Activated CD8-positive, alpha-beta memory T cell treated with anti-CD3 and anti-CD28 coated beads for 1 hour (primary cell): ENCODE measurements at places on chromosomes 4 and X.

- no peak for DNase-seq
These were observed 306.1 kb downstream of the FBXW7 start for GRCh38 chr4:152229782-152230289.

DNA sequence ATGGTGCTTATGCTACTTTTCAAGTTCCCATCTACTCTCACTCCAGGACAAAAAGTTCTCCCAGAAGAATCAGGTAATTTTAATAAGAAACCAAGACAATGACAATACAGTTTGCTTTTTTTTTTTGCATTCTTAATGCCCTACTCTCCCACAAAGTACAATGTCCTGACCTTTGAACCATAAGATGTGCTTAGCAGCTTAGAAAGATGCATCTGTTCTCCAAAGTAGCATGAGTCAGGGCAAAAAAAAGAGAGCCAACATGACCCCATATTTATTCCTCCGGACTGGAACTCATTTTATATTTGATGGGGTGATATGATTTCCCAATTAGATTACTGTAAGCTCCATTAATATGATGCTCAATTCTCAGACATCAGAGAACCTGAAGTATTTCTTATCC, 16.5 kb upstream of the PDCL2 start:
- no peak for DNase-seq

DNA sequence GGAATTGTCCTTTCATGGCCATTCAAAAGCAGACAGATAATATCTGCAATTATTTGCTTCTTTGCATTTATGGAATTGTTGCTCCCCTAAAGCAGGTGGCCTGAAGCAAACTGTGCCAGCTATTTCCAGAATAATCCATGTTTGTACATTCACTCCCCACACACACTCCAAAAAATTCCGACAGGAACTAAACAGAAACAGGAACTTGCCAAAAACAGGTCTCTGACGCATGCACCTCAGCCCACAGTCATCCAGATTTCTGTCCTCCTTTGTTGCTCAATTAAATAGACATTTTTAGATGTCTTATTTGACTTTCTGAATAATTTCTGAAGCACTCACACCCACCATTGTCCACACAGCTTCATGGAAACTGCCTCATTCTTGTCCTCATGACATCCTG, 71.5 kb upstream of the EDNRA start:
- DNase-seq = no peak

DNA sequence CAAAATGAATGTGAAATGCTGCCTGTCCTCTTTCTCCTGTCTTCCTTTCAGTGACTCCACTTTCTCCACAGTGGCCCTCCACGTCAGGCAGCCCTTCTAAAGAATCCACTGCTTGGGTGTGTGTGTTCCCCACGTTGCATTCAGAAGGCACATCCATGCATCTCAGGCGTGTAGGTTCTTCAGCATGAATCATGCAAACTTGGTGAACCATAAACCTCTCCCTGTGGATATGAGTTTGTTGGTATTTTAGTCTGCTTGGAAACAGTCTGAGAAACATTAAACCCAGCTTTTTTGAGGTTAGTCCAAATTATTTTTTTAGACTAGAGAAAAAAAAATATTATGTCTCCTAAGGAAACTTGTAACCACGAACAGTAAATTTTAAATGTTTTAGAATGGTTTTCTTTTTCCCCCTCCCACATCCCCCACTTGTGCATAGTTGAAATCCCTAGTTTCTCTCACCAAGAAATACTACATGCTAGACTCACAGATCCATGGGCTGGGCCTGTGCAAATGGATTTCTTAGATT, 251.6 kb downstream of the CBR4 start:
- no peak for DNase-seq

- no peak for DNase-seq
These were observed 75.0 kb upstream of the SORBS2 start for GRCh38 chr4:185886832-185887524.

GRCh38 chrX:22121161-22121560, 89.0 kb downstream of the PHEX start:
- DNase-seq = no peak

GRCh38 chr4:149896432-149896831, 80.8 kb upstream of the IQCM start:
- DNase-seq = no peak

DNA sequence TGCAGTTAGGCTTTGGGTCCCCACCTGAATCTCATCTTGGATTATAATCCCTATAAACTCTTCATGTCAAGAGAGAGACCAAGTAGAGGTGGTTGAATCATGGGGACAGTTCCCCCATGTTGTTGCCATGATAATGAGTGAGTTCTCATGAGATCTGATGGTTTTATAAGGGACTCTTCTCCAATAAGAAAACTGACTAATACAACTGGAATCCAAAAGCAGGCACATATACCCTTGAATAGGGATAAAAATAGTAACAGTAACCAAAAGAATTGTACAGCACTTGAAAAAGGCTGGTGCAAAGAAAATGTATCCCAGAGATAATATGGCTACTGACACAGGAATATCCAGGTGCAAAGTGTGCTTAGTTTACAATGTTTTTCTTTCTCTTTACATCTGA, 351.5 kb upstream of the MAD2L1 start:
- DNase-seq = no peak

GRCh38 chr4:105145903-105146275, 787 bp upstream of the TET2 start:
- DNase-seq = no peak

GRCh38 chrX:11272290-11272689, 20.9 kb upstream of the AMELX start:
- no peak for DNase-seq

DNA sequence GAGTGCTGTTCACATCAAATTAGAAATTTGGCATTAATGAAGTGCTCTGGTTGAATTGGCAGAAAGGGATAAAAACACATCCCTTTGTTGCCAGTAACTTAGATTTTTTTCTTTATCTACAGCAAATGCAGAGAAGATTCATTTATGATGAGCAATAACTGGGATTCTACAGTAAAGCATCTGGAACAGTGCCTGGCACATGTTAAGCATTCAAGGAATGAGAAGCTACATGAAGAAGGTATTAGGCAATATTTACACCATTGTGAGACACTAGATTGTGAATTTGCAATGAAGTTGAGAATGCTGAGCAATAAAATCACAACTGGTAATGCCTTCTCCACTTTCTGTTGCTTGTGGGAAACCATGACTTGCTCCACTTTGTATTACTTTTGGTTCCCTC, 33.5 kb downstream of the PCDH19 start:
- no peak for DNase-seq

GRCh38 chr4:122635205-122635604, 14.3 kb upstream of the IL21 start:
- no peak for DNase-seq

- DNase-seq = no peak
These were observed 44.7 kb downstream of the OSTC start for GRCh38 chr4:108695062-108695461.

- no peak for DNase-seq
These were observed 8.3 kb upstream of the LNX1 start for GRCh38 chr4:53599632-53600031.

DNA sequence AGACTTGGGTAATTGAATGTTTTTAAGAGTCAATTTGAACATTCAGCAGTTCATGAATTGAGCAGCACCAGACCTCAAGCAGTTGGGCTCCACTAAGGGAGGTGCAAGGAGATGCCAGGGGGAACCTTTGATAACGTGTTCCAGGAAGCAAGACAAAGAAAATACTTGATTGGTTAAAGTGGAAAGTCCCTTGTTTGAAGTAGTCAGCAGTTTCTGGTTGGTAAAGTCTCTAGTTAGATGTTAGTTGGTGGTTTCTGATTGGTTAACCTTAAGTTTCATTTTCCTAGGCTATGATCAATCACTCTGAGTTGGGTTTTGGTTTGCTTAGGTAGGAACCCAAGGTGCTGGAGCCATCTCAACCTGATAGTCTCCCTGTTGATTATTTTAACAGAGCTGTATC, 4.0 kb downstream of the HERC6 start:
- no peak for DNase-seq

- DNase-seq = no peak
These were observed 95.5 kb downstream of the SOWAHB start for GRCh38 chr4:76802236-76803021.

DNA sequence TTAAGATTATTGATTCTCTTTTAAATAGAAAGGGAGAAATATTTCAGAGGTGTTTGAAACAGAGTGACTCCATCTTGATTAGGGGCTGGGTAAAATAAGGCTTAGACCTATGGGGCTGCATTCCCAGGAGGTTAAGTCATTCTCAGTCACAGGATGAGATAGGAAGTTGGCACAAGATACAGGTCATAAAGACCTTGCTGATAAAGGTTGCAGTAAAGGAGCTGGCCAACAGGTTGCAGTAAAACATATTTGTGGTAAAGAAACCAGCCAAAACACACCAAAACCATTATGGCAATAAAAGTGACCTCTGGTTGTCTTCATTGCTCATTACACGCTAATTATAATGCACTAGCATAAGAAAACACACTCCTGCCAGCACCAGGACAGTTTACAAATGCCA, 165.0 kb downstream of the SPIN4 start:
- no peak for DNase-seq

DNA sequence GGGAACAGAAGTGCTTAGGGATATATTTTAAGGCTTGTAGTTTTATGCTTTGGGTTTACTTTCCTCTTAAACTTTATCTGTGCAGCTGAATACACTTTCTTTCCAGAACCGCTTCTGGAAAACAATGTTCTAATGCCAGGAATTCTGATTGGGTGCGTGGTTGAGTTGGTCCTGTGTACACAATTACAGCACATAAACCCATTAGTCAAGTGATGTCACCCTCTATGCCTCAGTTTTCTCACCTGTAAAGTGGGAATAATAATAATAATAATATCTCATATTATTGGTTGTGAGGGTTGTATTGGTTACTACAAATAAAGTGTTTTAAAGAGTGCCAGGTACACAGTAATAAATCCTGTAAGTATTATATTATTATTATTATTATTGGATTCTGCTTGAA, 129.2 kb downstream of the MID1IP1 start:
- no peak for DNase-seq

DNA sequence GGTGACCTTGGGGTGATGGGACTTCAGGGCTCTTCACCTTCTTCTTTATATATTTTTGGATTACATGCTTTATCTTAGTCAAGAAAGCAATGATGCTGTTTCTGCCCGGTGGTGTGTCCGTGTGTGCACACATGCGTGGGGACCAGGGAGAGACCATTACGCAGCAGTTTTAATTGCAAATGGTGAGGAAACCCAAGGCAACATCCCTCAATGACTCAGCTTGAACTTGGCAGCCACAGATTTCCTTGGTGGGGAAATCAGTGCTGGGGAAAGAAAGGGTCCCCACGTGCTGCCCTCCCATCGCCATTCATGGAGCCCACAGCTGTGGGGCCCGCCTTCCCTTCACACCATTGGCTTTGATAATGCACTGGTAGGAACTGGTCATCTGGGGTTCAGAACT, 46.2 kb upstream of the C4orf50 start:
- DNase-seq = no peak

DNA sequence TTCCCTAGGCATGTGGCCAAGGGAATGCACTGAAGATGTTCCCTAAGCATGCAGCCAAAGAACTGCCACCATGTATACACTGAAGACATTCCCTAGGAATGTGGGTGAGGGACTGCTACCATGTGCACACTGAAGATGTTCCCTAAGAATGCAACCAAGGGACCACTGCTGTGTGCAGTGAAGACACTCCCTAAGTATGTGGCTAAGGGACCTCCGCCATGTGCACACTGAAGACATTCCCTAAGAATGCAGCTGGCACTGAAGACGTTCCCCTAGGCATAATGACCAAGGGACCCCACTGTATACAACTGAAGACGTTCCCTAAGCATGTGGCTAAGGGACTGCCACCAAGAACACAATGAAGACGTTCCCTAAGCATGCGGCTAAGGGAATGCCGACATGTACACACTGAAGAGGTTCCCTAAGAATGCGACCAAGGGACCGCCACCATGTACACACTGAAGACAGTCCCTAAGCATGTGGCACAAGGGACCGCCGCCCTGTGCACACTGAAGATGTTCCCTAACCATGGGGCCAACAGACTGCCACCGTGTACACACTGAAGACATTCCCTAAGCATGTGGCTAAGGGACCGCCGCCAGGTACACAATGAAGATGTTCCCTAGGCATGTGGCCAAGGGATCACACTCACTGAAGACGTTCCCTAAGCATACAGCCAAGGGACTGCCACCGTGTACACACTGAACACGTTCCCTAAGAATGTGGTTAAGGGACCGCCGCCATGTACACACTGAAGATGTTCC, 25.6 kb downstream of the DHRSX start:
- DNase-seq = no peak

DNA sequence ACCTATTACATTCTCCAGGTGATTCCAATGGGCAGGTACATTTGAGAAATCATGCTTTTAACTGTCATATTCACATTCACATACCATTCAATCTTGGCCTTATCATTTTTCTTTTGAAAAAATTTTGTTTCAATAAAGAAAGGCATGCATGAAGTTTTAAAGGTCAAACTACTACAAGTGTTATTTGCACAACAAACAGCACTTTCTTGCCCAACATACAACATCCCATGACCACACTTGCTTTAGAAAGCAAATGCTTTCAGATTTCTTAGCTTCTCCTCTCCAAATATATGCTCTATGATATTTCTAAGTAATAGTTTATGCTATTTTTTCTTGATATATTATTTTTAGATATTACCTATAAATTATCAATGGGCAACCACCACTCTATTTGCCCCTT, 58.2 kb downstream of the NLGN4X start:
- DNase-seq = no peak

GRCh38 chr4:1856943-1857699, 1.2 kb upstream of the LETM1 start:
- DNase-seq = no peak

DNA sequence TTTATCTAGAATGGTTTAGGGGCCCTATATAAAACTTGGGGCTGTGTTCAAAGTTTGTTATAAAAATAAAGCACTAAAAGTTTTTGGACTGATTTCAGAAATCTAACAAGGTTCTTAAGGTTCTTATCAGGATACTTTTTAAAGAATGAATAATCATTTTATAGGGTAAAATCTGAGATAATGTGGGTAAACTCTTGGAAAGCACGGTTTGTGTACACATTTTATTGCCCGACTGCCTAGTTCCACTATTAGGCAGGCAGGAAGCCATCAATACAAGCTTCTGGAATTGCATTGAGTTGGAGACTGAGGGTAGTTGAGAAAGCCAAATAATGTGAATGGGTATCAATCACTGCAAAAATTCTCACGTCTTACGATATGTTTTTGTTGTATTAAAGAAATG, 331.0 kb upstream of the PITX2 start:
- DNase-seq = no peak
